Muscle of leg (tissue), 16 donors: ENCODE measurements at places on chromosomes 5 and 9. TPM values are rescaled to one million over a fixed set of nuclear protein-coding genes. Genes with fewer than 3 reads are reported as not detected.

DNA sequence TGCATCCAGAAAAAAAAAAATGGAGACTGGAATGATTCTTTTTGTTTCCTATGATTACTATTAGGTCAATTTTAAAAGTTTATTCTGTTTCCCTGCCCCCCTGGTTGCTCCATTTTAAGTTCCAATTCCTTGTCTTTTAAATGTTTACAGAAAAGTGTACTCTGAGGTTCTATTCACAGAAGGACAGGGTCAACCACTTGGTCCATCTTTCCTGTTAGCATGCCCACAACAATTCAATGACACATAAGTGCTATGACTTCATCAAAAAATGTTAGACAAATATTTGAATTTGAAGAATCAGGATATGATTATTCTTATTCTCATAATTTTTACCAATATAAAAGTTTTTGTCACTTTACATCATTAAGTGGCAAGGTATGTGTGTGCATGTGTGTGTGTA, 123.7 kb downstream of the PDE4D start:
- no peak for DNase-seq

GRCh38 chr5:137461391-137462264, 37.5 kb downstream of the SPOCK1 start:
- no peak for DNase-seq

DNA sequence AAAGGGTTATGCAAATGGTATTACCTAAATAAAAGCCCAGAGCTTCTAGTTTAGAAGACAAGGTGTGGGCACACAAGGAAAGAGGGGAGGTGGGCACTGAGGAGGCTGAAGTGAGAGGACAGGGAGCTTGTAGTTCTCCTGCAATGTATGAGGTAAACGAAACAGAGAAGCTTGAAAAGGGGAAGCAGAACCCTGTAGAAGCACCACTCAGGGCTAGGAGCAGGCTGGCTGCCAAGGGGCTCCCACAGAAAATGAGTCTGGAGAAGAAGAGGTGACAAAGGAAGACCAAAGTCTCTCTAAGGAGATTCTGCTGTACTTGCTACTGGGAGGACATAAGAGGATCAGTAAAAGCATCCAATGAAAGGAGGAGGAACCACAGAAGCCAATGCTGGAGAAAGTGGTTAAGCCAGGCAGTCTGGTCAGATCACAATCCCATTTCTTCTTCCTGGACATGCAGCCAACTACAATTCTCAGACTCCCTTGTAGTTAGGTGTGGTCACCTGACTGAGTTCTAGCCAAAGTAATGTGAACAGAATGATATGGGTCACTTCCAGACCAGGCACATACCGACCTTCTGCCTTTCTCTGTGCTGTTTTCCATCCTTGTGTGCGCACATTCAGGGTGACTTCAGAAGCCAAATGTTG, 174.5 kb upstream of the MAP3K1 start:
- peak; percentile 56 for DNase-seq

DNA sequence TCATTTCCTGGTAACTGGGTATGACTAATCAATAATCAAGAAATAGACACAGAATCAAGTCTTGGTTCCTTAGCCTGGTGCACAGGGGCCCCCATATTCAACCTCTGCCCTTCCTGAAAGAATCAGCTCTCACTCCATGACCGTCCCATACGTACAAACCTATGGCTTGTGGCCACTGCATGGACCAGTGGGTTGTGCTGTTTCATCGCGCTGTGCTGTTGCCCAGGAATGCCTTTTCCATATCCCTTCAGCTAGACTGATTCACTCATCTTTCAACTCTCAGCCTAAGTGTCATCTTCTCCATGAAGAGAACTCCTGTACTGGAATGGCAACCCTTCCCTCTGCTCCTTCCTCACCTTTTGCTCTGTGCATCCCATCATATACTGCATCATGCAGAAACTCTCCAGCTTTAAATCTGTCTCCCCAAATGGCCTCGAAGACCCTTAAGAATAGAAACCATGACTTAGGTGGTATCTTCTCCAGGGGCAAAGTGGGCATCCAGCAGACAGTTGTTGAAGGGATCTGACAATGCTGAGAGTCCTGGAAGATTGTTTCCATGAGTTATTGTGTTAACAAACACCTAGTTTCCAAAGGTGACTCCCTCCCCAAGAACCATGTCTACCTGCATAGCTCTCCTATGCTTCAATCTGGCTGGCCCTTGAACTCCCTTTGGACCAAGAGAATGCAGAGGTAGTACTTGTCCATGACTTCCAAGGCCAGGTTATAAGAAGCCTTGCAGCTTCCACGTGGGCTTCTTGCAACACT, 180.8 kb downstream of the ACTL7B start:
- no peak for DNase-seq

DNA sequence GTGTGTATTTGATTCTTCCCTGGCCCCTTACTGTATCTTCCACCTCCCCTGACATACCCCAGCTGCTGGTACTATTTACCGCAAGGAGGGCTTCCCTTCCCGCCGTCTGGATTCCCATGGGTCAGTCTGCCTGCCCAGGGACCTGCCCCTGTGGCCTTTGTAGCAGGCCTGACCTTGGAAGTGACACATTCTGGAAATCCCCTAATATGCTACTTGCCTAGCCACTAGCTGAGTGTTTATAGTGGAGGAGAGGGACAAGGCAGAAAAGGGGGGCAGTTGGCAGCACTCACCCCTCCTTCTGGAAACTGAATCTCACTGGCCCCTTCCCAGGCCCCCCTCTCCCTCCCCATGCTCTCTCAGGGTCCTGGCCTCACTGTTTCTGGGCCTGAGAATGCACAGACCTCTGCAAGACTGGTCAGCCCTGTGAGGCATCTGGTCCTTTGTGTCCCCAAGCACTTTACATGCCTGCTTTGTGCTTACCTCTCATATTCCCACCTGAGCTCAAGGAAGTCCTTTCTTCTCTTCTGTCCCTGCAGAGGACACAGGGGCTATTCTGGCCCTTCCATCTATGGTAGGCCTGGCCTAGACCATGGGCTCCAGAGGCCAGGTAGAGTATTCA, 8.2 kb upstream of the CCL21 start:
- no peak for DNase-seq

DNA sequence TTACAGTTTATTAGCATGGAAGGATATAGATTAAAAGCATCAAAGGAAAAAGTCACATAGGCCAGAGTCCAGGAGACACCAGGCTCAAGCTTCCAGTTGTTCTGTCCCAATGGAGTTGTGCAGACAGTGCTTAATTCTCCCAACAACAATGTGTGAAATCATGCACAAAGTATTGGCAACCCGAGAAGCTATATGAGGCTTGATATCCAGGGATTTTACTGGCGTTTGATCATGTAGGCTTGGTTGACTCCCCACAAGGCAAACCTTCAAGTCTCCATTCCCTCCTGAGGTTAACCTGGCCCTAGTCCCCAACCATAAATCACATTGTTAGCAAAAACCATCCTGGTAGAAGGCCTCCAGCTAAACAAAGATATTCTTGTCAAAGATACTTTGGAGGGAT, 141.5 kb downstream of the ADAMTS19 start:
- peak; percentile 82 for DNase-seq

DNA sequence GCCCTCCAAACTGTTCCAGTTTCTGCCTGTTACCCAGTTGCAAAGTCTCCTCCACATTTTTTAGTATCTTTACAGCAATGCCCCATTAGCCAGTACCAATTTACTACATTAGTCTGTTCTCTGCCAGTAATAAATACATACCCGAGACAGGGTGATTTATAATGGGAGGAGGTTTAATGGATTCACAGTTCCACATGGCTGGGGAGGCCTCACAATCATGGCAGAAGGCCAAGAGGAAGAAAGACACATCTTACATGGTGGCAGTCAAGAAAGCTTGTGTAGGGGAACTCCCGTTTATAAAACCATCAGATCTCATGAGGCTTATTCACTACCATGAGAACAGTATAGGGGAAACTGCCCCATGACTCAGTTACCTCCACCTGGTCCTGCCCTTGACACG, 600.7 kb upstream of the CDH6 start:
- DNase-seq: no peak

DNA sequence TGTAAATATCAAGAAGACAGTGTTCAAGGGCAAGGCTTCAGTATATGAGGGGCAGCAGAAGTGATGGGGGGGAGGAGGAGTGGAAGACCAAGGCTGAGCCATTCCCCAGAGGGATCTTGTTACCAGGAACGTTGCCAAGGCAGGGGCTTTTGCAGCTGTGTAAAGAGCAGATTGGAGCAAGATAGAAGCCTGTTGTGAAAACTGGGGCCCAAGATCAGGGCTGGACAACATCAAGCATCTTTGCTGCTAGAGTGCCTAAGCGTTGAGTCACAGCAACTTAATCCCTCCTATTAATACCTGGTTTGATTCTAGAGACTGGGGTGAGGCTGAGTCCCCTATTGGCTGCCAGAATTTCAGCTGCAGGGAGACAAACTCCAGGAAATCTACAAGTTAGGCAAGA, 18.4 kb upstream of the ERCC6L2 start:
- peak; percentile 84 for DNase-seq

DNA sequence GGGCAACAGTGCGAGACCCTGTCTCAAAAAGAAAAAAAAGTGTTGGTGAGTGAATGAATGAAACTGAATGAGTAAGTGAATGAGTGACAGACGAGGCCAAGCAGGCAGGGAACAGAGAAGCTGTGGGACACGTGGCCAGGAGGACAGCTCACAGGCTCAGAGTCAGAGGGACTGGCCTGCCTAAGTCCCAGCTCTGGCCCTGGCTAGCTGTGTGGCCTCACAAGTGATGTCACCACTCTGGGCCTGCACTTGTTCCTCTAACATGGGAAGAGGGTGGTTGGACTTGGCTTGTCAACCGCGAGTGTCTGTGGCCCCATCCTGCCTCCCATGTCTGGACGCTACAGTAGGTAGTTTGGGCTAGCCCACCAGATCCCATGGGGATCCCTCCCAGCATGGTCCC, 4.7 kb upstream of the PLPP7 start:
- DNase-seq: no peak

DNA sequence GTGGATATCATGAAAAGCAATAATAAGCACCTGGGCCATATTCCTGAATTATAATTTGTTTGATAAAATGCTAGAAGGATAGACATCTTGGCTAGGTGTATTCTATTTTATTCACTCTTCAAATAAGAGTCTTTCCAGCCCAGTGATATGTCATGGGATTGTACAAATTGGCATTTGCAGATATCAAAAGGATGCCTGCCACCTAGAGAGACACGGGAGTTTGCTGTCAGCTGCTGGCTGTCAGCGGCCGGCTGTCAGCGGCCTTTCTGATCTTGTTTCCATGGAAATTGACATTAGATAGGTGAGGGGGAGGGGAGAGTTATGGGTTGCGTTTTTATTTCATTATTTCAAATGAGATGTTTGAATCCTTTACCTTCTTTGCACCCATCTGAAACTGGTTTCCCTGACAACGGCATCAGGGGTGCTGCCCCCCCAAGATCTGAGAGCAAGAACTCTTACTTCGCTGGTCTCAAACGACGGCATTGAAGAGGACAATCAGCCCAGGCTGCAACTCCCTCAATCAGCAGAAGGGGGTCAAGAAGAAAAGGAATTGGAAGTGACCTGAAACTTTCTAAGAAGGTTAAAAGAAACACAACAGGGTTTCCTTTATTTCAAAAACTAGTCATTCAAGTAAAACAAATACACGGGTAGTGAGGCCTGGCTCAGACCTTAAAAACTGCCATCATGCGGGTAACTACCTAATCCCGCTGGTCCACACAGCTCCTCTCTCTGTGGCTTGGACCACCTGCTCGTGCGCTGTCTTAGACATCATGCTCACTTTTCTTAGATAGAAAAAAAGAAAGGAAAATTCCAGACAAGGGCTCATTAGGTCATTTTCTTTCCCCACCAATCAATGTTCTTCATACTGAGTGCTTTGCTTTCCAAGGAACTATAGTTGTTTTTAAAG, 115.7 kb downstream of the TLE1 start:
- DNase-seq: no peak

GRCh38 chr5:116577064-116577788, 2.6 kb upstream of the SEMA6A start:
- DNase-seq: peak; percentile 42

DNA sequence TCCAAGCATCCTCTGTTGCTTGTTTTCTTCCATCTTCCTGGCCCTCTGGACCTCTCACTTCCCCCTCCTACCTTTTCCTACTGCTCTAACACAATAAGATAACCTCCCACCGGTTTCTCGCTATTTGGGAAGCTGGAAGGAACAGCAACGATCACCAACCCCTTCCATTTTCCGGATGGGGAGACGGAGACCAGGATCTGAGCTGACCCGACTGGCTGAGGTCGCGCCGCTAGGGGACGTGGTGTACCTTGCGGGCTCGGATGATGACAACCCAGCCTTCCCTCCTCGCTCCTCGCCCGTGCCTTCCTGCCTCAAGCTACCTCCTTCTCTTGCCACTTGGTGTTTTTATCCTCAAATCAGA, 1.9 kb downstream of the LPAR1 start:
- DNase-seq: peak; percentile 85

DNA sequence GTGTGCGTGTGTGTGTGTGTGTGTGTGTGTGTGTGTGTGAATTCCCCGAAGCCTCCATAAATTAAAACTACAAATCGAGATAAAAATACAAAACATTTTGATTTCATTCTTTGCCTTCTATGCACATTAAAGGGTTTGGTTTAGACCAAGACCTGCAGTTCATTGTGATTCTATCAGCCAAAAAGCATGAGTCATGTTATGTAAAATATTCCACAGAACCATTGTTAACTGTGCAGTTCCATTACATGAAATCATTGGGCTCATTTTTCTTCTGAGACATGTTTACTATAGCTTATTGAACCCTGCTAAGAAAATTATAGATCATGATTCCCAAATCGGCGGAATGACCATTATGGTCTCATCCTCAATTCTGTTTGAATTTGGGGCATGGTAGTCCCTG, 11.7 kb downstream of the CAVIN4 start:
- no peak for DNase-seq

- DNase-seq: no peak
These were observed 97.0 kb upstream of the ANKRD55 start for GRCh38 chr5:56330167-56330566.

DNA sequence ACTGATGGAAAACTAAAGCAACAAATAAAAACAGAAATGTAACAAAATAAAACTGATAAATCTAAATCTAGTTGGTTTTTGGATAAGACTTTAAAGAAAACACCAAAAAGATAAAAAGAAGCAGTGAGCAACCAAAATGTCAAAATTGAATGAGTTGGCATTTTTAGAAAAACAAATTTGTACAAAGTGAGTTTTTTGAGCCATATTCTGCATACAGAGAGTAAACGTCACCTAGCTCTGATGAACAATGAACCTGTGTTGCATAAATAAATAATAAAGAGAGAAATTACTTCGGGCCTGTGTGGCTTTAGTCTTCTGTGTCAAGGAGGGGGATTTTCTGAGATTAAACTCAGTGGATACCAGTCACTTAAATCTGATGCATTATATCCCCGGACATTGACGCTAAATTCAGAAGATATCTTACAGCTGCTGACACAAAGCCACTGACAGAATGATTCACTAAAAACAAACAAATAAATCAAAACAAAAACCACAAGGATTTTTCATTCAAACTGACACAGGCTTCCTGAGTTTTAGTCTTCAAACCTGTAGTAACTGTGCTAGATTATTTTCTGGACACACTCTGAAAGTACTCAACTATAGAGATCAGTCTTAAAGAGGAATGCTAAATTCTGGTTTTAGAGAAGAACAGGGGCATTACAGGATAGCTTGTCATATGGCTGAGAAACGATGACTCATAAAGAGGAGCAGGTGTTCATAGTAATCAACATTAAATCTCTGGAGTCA, 403.5 kb upstream of the ST8SIA4 start:
- peak; percentile 6 for DNase-seq

GRCh38 chr5:97194366-97194765, 11.3 kb upstream of the RIOK2 start:
- DNase-seq: peak; percentile 42

Gene GRIA1
- total RNA-seq: 0.98 TPM

Gene PCDHA7
- 0.13 TPM for total RNA-seq

Gene PHYHD1
- total RNA-seq: 23.9 TPM

Gene GAPT
- 0.44 TPM for total RNA-seq

Gene SPATA31D1
- total RNA-seq: not detected

Gene CDH12
- total RNA-seq: 1.3 TPM

Gene NUTM2G
- not detected for total RNA-seq

Gene KCNV2
- not detected for total RNA-seq

Gene CBY3
- not detected for total RNA-seq
